ENCODE measurements at places on chromosomes 4 and X.
A peak's percentile ranks its signal among the peaks of the same experiment; 100 is the strongest.

DNA sequence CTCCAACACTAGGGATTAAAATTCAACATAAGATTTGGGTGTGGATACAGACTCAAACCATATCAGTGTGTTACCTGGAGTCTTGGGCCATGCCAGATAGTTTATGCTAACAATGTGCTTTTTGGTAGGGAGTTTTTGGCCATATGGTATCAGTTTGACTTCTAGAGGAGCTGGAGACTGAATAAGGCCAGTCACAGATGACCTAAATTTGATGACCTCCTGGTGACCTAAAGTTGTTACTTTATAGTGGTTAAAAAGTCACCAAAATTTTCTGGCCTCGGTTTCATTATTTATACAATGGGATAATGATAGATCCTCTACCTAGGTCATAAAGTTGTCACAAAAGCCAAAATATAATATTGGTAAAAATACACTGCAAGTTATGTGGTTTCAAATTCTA is 877.1 kb downstream of the RAPGEF2 start:
- DNase-seq = no peak

- no peak for DNase-seq
Observed at GRCh38 chr4:187992971-187993370, 2.6 kb upstream of the ZFP42 start.

DNA sequence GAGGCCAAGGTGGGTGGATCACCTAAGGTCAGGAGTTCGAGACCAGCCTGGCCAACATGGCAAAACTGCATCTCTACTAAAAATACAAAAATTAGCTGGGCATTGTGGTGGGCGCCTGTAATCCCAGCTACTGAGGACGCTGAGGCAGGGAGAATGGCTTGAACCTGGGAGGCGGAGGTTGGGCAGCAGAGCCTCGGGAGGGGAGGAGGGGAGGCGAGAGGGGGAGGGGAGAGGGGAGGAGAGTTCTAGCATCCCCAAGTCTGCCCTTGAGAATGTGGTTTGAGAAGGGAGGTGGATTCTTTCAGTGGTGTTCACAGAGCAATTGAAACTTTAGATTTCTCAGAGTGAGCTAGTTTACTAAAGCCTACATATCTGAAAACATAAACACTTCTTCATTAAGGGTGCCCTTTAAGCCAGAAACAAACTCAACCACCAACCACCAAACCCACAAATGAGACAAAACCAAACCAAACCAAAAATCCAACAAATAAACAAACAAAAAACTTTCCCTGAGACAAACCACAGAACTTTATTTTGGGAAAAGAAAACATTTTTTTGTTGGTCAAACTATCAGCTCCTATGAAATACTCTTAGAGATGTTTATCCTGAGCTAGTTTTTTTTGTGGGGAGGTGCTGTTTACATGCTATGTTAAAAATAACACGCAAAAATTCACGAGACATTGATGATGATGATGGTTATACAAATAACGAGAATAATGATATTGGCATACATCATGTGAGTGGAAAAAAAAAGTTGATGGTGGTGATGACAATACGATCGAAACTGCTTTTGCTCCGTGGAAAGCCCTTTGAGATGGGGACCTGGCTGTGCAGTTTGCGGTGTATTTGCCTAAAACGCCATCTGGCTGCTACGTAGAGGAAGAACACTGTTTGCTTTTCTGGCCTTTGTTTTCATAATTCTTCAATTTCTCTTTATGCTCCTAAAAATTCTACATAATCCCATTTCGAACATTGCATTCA is 98.2 kb upstream of the PRKX start:
- DNase-seq = no peak

DNA sequence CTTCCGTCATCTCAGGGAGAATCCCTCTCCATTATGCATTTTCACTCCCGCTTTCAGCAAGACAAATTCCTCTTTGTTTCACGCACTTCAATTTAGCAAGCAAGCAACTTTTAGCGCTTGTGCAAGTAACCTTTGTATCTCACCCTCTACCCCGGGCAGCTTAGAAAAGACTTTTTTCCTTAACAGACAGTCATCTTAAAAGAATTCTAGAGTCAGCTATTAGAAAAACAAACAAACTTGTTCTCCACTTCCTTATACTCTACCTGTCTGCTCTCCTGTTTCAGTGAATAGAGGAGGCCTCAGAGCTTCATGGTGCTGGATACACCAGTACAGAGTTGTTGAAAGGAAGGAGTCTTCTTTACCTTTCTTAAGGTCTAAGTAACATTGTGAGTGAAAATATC is 12.1 kb downstream of the TIGD2 start:
- DNase-seq = no peak

DNA sequence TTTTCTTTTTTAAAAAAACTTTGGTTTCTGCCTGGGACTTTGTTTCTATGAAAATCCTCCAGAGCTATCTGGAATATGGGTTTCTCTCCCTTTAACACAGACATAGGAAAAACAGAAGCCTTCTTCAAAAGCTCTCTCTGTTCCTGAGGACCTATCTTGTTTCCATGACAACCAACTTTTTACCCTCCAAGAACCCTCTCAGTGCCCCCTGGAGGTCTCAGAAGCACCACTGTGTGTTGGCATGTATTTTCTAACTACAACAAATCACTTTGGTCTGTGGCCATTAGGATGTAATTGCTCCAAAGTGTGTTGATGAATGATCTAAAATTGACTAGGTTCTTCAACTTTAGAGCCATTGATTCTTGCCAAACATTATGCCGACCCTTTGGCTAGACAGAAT is 1331.6 kb downstream of the ADGRL3 start:
- DNase-seq = no peak

DNA sequence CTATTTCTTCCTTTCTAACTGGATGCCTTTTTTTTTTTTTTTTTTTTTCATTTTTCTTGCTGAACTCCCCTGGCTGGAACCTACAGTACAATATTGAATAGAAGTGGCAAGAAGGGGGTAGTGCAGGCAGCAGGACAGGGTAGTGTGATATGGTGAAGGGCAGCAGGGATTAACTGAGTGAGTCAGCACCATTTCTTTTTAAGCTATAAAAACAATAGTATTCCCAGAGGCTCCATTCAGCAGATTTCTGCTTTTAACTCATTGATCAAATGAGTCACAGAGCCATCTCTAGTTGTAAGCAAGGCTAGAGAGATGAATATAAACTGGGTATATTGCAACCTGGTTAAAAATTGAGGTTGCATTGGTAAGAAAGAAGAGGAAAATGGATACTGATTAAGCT is 53.6 kb upstream of the SETD7 start:
- DNase-seq = no peak

- DNase-seq = no peak
Observed at GRCh38 chr4:140689623-140690022, 66.6 kb downstream of the TBC1D9 start.

DNA sequence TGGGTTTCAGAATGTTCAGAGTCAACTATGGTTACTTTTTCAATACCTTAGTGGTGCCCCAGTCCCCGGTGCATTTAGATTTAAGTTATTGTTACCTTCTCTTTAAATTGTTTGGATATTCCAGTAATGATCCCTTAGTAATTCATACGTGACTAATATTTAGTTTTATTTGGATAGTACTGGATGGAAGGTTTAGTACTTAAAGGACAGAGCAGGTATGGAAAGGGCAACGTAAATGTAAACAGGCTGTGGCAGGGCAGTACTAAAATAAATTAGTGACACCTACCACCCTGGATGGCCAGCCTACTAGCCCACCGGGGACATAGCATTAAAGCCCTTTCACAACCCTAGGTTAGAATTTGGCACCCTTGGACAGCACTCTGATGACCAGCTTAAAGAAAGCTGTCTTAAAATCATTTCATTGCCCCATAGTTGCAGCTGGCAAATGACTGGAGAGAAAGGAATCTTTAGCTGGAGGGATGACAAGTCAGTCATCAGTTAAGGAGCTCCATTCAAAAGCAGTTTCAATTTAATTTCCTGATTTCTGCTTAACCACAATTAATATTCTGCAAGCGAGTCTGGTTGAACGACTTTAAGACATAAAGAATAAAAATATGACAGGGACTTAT is 16.4 kb downstream of the PLP1 start:
- DNase-seq = no peak

DNA sequence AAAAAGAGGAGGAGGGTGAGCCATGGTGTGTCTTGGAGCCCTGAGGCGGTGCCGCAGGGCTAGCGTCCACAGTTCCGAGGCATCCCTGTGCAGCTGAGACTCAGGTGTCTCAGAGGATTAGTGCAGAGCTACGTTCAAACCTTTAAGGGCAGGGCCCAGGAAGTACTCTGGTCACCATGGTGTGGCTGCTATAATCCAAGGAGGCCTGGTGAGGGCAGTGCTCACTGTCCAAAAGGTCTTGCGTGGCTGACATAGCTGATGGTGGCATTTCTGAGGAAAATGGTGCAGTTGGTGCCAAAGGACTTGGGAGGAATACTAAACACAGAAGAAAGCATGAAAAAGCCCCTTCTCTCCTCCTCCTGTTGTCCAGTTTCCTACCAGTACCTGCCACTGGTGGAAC is 146.9 kb downstream of the DCHS2 start:
- no peak for DNase-seq

- no peak for DNase-seq
Observed at GRCh38 chrX:43002526-43003203, 224.7 kb upstream of the PPP1R2C start.

DNA sequence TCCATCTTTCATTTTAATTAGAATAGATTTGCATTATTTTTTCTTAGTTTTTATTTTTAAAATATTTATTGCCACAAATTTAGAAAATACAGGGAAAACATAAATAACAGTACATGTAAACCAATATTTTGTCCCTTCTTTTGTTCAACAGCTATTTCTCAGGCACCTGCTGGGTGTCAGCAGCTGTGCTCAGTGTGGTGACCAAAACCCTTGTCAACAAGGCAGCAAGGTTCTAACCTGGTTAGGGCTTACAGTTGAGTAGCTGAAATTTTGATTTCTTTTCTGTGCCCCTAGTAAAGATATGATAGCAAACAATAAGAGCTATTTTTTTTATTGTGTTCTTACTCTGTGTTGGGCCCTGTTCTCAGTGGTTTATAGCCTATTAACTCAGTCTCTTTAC is 128.1 kb downstream of the PTTG2 start:
- DNase-seq = no peak

DNA sequence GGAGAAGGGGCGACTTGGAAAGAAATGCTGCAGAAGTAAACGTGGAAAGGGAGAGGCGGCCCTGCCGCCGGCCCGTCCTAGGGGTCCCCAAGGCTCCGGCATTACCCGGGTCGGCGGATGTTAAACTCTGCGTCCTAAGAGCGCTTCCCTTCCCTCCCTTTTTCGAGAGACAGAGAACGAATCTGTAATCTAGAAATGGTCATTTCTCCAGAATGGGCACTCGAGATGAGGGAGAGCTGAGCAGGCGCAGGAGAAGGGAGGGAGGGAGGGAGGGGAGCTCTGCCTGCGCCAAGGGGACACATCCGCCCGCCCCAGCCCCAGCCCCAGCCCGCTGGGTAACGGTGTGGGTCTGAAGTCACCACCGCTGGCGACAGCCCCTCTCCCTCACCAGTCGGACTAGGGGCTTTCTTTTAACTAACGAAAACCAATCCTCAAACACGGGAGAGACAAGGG is 1.7 kb downstream of the HCFC1 start:
- DNase-seq = no peak

- no peak for DNase-seq
Observed at GRCh38 chrX:24025741-24026403, 1.1 kb downstream of the KLHL15 start.

DNA sequence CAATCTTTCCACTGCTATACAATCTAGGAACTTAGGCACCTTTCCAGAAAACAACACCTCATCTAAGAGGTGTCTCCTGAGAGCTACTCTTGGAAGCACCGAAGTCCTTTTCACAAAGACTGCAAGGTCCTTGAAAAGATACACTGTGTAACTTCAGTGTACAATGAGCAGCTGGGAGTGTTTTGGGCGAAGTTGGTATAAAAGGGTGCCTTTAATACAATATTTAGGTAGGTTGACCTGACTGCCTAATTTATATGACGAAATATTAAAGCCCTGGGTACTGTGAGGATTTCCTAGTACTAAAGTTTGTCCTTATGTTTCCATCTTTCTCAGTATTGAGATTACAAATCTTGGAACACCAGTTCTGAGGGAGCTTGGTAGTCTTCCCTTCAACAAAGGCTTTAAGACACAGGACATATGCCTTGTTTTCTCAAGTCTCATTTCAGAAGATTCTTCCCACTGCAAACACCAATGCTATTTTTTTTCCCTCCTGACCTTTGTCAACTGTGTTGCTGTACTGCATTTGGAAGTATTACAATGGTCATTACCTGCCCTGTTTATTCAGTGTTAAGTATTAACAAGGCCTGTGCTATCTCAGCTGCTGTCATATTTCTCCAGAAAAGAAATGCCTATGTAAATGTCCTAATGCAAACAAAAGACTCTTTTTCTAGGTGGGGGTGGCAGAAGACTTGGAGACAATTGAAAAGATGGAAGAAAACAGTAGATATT is 134.2 kb downstream of the MAML3 start:
- DNase-seq = no peak

GRCh38 chr4:2245057-2245786 is 3.3 kb upstream of the HAUS3 start:
- DNase-seq = no peak

- DNase-seq = peak; percentile 43
Observed at GRCh38 chr4:56757821-56758411, 63.6 kb downstream of the SPINK2 start.

GRCh38 chr4:97153042-97153441 is 990.2 kb downstream of the STPG2 start:
- DNase-seq = no peak
